Activated T-helper 1 cell treated with anti-CD3 and anti-CD28 coated beads, Interleukin-12 subunit alpha, Interleukin-12 subunit beta, Interleukin-2, Interleukin-4 antibody, amounts not matched to agents 30 ng/mL and 10 ng/mL and 1 ng/mL, durations not matched to agents 14 hours and 24 hours and 36 hours (primary cell): ENCODE measurements at places on chromosomes 3 and 15.

DNA sequence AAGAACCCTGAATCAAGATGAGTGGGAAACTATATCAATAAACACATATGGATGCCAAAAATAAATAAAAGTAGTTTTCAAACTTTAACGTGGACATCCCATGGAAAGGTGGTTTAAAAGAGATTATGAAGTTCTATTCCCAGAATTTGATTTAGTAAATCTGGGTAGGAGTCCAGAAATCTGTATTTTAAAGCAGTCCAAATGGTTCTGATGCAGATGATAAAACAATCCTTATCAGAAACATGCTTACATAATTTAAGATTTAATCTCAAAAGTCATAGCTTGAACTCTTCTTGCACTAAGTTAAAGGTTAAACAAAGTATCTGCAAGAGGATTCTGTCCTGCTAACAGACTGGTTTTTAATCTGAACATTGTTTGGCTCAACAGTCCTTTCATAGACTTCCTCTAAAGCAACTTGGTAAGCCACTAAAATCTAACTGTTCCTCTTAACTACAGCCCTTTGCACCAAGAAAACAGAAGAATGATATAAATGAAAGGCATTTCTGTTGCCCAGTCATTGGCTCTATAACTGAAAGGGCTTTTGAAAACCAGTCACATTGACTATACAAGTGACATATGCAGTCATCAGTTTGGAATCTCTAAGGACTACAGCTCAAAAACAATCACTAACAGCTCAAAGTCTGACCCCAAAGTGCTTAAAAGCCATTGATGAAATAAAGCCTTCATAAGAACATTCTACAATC lies 23.4 kb upstream of the MAP4 start:
- DNase-seq = no peak

GRCh38 chr15:56871867-56872266 lies 46.6 kb upstream of the TCF12 start:
- no peak for DNase-seq

DNA sequence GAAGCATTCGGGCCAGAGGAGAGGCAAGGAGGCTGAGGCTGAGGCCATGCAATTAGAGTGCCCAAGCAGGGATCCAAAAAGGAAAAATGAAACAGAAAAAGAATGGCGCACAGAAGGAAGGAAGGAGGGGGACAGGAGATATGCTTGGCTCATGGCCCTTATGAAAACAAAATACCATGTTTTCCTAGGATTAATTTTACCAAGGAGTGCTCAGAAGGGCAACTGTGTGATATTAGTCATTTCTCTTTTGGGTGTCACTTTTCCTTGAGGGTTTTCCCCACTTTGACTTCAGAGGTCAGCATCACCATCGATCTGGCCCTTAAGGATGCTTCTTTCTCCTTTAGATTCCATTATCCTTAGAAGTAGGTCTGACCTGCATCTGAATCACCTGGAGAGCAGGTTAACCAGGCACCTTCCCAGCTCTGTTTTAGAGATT lies 1.4 kb downstream of the PARP14 start:
- DNase-seq = no peak

GRCh38 chr3:178583963-178584575 lies 47.8 kb downstream of the KCNMB2 start:
- no peak for DNase-seq

- no peak for DNase-seq
Observed at GRCh38 chr3:121473001-121473400, 72.8 kb downstream of the POLQ start.

- DNase-seq = no peak
Observed at GRCh38 chr3:159236321-159236720, 434.5 kb downstream of the MFSD1 start.

- DNase-seq = no peak
Observed at GRCh38 chr3:145681181-145681580, 479.8 kb downstream of the PLOD2 start.

GRCh38 chr3:161414907-161415306 lies 43.6 kb upstream of the SPTSSB start:
- DNase-seq = no peak

DNA sequence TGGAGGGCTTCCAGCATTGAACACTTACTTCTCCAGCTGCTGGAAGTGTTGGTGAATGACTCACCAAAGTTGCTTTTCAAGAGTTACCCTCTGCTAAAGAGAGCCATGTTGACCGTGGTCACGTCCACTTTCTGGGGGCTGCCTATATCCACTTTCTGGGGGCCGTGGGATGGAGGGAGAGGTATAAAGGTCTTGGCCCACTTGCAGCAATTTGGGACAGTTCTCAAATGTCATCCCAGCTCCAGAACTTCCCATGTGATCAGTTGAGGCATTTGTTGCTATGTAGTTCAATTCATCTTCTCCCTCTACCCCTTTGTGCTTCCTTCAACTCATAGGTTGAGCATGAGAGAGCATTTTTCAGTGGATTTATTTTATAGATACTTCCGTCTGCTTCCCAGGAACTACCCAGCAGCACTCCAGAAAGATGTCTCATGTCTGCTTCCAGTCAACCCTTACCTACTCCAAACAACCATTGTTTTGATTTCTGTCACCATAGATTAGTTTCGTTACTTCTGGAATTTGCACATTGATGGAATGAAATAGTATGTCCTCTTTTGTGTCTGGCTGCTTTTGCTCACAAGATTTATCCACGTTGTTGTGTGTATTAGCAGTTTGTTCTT lies 130.6 kb downstream of the TCF12 start:
- no peak for DNase-seq

- DNase-seq = no peak
Observed at GRCh38 chr3:12369029-12369428, 80.2 kb downstream of the PPARG start.

DNA sequence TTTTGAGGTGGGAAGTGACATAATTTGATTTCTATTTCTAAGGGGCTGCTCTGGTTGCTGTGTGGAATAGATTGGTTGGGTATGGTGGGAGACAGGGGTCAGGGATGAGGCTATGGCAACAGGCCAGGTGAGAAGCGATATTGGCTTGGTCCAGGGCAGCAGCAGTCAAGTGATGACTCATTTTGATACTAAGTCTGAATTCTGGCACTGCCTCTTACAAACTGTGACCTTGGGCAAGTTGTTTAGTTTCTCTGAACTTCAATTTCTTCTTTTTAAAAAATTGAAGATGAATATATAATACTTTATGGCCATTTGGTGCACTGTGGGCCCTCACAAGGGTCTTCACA lies 40.4 kb upstream of the CLSTN2 start:
- no peak for DNase-seq

- DNase-seq = no peak
Observed at GRCh38 chr15:78927077-78927790, 17.6 kb downstream of the CTSH start.

DNA sequence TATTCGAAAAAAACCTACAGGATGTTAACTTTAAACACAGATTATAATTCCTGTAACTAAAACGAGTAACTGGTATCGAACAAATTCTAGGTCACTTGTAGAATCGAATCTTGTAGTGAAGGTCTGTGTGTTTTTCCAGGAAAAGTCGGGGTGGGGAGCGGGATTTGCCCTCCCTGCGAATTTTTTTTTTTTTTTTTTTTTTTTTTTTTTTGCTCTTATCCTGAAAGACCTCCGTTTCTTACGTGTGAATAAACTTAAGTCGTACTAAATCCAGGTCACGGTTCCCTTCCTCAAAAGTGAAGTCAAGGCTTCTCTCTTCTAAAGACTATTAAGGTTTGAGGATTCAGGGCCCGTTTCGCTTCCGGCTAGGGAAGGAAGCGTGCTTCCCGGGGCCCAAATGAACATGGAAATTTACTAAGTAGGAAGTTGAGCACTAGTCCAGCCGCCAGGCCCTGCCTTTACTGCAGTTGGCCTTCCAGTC lies 770 bp downstream of the TBC1D5 start:
- no peak for DNase-seq

GRCh38 chr3:192867645-192868044 lies 50.0 kb downstream of the MB21D2 start:
- no peak for DNase-seq

GRCh38 chr3:187210545-187211327 lies 13.4 kb downstream of the RTP1 start:
- DNase-seq = no peak

DNA sequence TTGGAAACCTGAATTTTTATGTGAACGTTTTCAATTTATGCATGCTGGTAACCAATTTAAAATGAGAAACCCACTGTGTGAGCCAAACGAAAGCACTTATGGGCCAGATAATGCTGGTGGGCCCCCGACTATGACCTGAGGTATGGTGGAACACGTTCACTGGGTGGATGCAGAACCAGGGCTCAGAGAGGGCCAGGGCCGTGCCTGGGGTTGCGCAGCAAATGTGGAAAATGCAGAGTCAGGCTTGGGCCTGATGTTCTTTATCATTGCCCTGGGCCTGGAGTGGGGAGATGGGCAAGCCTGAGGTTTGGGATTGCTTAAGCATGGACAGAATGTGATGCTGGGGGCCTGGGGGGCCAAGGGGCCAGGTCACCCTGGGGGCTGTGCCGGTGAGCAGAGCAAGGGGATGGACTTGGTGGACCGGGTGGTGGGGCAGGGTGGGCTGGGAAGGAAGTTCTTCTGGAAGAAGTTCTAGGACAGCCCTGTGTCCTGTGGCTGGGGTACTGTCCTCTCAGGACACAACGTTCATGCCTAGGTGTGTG lies 17.9 kb downstream of the FBLN2 start:
- DNase-seq = no peak

- no peak for DNase-seq
Observed at GRCh38 chr3:30354513-30354912, 251.9 kb upstream of the TGFBR2 start.

DNA sequence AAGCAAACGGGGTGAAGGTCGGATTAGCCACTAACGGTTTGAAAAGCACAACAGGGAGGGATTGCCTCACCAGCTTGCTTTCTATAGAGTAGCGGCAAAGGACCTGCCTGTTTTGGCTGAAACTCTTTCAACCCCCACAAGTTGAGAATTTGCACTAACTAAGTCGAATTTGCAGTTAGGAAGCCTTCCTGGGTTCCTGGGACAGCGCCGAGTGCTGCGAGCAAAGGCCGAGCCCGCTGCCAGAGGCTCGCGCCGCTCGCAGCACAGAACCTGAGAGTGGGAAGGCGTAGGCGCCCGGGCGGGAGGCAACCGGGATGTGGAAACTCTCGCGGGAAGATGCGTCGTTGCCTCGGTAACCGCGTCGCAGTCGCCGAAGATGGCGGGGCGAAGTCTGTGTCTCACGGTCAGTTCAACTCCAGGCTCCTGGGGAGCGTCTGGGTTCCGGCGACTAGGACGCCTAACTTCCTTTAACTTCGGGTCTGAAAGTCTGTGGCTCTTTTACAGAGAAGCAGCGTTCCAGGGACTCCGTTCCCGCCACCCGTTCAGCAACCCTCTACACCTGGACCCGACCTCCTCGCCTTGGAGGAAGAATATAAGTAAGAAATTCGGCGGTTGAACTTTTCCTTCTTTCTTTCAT lies at the start of gene TEX9:
TEX9 (plus strand) TSS at position 352 of the 637 bp plus-strand sequence; CDS start at position 377, 25 bp downstream.
- DNase-seq = peak; percentile 68

GRCh38 chr3:45092132-45093031 lies 53.8 kb downstream of the CDCP1 start:
- no peak for DNase-seq

DNA sequence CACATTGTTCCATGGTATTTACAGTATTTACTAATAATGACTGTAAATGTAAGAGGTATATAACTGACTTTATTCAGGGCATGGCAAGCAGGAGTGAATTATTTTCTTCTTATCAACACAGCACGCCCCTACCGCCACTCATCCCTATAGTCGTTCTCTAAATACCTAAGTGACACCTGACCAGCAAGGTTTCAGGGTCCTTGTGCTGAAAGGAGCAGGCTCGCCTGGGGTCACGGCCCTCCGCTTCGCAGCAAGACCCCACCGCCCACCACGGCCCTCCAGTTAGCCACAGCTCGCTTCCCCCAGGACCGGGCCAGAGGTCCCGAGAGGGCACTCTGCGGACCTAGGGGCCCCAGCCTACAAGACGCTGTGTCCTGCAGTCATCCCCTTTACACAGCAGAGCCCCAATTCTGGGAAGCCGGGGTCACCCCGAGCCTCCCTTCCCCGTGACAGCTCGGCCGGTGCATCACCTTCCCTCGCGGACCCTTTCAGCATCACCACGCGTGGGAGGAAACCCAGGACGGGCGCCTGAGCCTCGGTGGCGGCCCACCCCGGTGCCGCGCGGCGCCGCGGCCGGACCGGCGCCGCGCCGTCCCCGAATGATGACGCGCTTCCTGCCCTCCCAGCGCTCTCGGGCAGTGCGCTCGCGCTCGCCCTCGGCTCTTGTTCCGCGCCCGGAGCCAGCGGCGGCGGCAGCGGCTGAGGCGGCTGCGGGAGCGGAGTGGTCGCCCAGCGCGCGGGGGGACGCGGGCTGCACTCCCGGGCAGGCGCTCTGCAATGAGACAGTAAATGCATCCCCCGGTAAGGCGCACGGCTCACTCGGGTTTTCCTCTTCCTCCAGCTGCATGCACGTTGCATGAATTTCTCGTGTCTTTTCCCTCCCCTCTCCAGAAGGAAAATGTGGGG lies 225.1 kb upstream of the C2CD4B start:
- peak; percentile 65 for DNase-seq

DNA sequence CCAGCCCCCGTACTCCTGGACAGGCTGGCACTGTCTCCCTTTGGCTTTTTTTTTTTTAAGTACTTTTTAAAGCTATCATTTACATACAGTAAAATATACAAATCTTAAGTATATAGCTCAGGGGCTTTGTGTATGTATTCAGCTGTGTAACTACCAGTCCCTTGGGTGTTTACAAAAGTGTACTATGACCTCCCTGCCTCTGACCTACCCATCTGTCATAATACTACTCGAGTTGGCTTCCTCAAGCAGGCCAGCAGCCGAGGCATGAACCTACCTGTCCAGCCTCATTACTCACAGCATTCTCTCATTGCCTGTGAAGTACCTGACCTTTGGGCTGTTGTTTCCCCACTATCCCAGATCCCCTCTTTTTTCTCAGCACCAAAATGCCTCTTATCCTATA lies 33.2 kb downstream of the ABHD2 start:
- no peak for DNase-seq

DNA sequence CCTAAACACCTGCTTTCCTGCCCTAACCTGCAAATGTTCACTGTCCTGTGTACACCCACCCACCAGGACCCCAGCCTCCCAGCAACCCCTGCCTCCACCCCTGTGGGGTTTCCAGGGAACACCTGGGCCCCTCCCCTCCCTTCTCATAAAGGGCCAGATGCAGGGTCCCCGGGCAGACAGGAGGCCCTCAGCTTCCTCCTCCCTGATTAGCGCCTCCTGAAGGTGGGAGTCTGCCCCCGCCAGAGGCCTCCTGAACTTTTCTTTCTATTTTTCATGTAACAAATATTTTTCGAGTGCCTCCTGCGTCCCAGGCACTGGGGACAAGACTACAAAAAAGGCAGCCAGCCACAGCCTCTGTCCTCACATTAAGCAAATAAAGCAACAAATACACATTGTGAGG lies 135.4 kb upstream of the LINGO1 start:
- no peak for DNase-seq
